ENCODE measurements at places on chromosomes 2 and 18.

DNA sequence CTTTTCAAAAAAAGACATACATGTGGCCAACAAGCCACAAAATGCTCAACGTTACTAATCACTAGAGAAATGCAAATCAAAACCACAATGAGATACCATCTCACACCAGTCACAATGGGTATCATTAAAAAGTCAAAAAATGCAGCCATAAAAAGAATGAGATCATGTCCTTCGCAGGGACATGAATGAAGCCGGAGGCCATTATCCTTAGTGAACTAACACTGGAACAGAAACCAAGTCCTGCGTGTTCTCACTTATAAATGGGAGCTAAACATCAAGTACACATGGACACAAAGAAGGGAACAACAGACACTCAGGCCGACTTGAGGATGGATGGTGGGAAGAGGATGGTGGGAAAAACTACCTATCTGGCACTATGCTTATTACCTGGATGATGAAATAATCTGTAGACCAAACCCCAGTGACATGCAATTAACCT lies 17.8 kb upstream of the ATL2 start:
- DNase-seq, result no peak

DNA sequence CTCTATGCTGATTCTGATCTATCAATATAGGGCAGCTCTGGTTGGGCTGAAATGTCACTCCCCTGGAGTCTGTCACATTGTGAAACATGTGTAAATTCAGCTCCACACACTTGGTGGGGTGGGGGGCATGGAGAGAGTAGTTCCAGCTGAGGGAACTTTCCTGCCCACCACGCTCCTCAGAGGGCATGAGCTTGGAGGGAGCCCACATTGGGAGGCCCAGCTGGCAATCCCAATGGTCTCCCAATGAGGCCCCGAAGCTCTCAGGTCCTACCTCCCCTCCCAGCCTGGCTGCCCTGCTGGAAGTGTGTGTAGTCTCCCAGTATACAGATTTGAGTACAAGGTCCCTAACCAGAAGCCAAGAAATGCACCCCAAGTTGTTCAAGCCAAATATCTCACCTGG lies 31.5 kb downstream of the GYPC start:
- DNase-seq, result no peak

GRCh38 chr18:63405986-63406385 lies 16.3 kb downstream of the VPS4B start:
- no peak for DNase-seq

DNA sequence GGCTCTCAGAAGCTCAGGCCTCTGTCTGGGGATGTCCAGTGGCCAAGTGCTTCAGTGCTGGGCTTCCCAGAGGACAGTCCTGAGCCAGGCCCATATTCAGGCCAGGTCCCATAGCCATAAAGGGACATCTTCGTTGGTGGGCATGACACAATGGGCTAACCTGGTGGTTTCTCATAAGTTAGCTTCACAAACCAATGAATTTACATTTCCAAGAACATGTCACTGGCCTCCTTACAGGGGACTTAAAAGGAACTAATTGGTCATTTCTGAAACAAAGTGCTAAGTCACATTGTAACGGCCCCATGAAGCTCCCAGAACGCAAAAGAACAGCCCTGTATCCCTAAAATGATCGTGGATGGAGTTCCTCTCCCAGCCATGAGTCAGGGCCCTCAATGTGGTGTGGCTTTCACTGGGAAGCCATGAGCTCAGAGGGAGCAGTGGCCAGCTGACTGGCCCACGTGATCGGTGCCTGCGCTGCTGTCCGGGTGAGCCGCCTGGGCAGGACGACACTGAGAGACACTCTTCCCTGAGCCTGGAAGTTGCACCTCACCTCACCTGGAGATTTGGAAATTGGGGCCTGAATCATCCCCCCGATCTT lies 163.7 kb upstream of the APCDD1 start:
- DNase-seq, result no peak

GRCh38 chr2:217510771-217511291 lies 492.0 kb downstream of the TNS1 start:
- DNase-seq, result peak; percentile 84

DNA sequence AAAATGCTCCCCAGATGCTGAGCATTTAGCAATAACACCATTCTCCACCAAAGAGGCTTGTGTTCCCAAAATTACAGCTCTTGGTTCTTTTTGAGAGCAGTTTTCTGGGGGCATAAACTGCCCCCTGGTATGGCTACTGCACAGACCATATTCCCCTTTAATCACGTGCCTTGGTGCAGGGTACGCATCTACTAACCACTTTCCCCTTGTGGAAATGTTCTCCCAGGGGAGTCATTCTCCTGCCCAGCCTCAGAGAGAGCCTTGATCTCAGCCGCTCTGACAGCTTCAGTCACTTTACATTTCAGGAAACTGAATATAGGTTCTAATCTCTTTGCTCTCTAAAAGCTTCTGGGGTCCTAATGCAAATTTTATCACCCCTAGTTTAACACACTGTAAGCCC lies 44.7 kb upstream of the EML6 start:
- no peak for DNase-seq

DNA sequence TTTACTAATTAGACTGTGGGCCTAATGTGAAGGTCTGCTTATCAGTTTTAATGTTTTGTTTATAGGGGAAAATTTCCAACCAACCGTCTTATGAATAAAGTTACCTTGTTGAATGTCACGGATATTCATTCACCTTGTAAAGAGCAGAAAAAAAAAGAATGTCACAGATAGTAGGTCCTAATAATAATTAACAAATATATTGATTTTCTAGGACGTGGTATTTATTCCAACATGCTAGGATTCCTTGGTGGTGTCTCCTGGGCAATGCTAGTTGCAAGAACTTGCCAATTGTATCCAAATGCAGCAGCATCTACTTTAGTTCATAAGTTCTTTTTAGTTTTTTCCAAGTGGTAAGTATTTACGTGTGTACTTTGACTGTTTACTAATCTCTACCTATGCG lies 23.4 kb downstream of the PAPOLG start:
- DNase-seq, result no peak

DNA sequence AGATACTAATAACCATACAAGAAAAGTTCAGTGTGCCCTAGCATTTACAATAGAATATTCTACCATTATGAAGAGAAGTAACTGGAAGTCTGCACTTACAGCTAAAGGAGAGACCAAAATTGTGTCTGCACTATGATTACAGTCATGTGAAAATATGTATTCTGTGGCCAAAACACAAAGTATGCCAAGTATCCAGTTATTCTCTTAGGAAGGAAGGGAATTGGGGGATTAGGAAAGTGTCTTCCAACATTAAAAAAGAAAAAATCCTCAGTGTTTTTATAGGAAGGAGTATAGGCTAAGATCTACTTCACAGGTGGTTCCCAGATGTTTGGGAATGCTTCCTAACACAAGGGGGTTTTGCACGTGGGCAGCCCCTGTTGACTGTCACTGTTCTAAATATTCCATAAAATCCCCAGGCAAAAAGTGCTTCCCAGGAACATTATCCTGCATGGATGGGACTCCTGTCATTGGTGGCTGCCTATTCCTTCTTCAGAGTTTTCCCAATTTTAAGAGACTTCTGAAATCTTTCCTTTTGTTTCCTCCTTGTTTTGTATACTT lies 180.2 kb upstream of the KLHL29 start:
- no peak for DNase-seq

GRCh38 chr2:165778653-165779451 lies 15.2 kb downstream of the GALNT3 start:
- DNase-seq, result peak; percentile 69

All from endodermal cell (in vitro differentiated cells).